Occipital lobe (tissue), 3 donors: ENCODE measurements at places on chromosomes 5 and 9.

GRCh38 chr5:139864716-139865483 lies 69.3 kb downstream of the PSD2 start:
- DNase-seq = no peak

DNA sequence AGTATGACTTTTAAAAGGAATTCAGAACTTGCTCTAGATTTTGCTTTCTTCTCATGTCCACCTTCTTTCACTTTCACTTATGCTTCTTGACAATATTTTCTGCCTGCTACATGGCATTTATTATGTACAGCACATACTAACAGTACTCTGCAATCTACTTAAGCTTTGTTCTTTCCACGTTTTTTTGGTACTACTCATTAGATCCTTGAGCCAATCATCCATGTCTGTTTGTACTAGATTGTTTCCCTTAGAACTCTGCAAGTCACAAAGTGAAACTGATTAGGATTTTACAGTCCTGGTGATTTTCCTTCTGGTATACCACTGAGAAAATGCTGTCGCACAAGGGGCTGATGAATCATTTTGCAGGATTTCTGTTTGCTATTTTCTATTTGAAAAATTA lies 78.3 kb downstream of the PARP8 start:
- DNase-seq = no peak

- DNase-seq = no peak
Observed at GRCh38 chr9:129419382-129419899, 201.5 kb downstream of the C9orf50 start.

DNA sequence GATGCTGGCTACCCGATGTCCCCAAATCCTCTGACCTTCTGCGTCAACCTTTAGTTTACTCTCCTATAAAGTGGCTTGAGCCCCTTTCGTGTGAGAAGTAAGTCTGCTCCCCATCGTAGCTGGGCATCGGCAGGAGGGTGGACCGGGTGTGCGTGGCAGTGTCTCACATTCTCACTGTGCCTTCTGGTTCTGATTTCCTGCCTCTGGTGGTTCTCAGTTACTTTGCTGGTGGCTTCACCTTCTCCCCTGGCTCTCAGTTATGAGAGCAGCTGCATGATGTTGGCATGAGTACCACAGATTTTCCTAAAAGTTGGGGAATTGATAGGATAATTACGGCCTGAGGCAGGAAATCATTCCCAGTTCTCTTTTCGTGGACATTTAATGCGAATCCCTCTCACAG lies 47.0 kb upstream of the RPS23 start:
- DNase-seq = no peak

DNA sequence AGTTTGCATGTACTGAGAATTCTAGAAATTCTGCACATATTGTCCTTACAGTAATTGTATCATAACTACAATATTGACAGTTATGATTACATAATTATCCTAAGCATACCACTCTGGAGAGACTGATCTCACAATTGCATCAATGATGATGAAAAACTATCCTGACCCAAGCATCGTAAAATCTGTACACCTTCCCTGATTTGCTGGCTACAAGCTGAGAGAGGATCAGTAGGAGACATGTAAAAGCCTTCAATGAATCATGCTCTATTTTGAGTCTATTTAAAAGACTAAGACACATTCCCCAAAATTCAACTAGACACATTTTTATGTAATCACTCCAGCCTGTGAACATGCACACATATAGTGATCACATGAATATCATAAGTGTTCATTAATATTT lies 1833.8 kb downstream of the EFNA5 start:
- DNase-seq = no peak

- DNase-seq = no peak
Observed at GRCh38 chr5:36670548-36670947, 64.1 kb downstream of the SLC1A3 start.

GRCh38 chr5:37694867-37695266 lies 145.0 kb downstream of the GDNF start:
- DNase-seq = no peak

GRCh38 chr5:170067152-170067551 lies 38.5 kb upstream of the FOXI1 start:
- no peak for DNase-seq

- no peak for DNase-seq
Observed at GRCh38 chr9:82677086-82677485, 385.9 kb downstream of the RASEF start.

DNA sequence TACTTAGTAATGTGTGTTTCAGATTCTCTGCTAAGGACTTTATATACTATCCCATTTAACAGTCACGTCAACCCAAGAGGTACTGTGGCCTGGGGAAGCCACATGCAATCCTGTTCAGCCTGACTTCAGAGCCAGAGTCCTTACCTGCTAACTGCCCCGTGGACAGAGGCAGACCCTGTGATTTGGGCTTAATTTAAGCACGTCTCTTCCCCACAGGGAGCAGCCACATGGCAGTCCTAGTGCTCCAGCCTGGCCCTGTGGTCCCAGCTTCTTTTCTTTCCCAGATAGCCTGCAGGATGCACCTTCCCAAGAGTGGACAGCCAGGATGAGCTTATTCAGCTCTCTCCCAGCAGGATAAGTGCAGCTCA lies 71.5 kb downstream of the PDE8B start:
- no peak for DNase-seq

GRCh38 chr9:5949103-5949699 lies 58.5 kb downstream of the MLANA start:
- no peak for DNase-seq

DNA sequence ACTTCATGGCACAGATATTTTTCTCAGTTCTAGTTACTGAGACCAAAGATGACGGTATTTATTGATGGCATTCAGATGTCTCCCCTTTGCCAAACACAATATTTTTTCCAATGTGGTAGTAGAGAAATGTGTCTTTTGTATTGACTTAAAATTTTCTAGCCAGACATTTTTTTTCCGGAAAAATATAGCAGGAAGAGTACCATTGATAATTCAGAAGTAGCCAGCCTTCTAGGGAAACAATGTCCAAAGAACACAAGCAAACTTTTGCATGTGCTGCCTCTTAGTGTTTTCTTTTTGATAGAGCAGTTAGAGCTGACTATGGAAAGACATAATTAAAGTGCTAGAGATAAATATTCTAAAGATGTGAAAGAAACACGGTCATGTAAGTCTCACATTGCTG lies 231.4 kb downstream of the MARCHF11 start:
- no peak for DNase-seq

- no peak for DNase-seq
Observed at GRCh38 chr5:54988218-54988617, 2.8 kb upstream of the ESM1 start.
